ENCODE measurements at places on chromosomes 13 and 19. TPM values are rescaled to one million over a fixed set of nuclear protein-coding genes. Genes with fewer than 3 reads are reported as not detected.
A peak's percentile ranks its signal among the peaks of the same experiment; 100 is the strongest.

GRCh38 chr13:98299966-98300350 is 122.9 kb upstream of the RNF113B start:
- peaks cover 5% of the 10 kb centered on the region for H3K27me3 ChIP-seq
- DNase-seq = no peak
- H3K27ac ChIP-seq = no peak overlapping the region
- H3K4me1 ChIP-seq = no peaks in the 10 kb centered on the region
- H3K36me3 ChIP-seq = no peaks in the 10 kb centered on the region

GRCh38 chr13:113140677-113141600 is 17.5 kb upstream of the PROZ start:
- H3K4me3 ChIP-seq = no peak overlapping the region
- peaks cover 10% of the 10 kb centered on the region for H3K4me1 ChIP-seq
- no peak for DNase-seq
- peaks cover 5% of the 10 kb centered on the region for H3K36me3 ChIP-seq

DNA sequence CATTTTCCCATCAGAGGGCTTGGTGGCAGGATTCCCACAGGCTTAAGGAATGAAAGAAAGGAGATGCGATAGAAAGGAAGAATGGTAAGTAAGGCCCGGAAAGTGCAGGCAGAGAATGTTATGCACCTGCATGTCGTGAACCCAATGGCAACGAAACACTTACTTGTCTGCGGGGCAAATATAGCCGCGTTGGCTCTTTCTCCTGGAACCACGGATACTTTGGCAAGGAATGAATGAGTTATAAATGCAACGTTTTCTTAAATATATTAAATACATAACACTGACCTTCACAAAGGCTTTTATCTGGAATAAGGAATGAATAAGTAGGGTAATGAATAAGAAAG is 192.1 kb downstream of the KATNAL1 start:
- no peak for DNase-seq
- no peaks in the 10 kb centered on the region for H3K36me3 ChIP-seq
- H3K27ac ChIP-seq = peak overlapping the region; percentile 14
- peak overlapping the region; percentile 72 for H3K4me3 ChIP-seq
- peaks cover 46% of the 10 kb centered on the region for H3K4me1 ChIP-seq
- H3K27me3 ChIP-seq = peaks cover 6% of the 10 kb centered on the region

- peaks cover 20% of the 10 kb centered on the region for H3K4me1 ChIP-seq
- peaks cover 33% of the 10 kb centered on the region for H3K36me3 ChIP-seq
- peak overlapping the region; percentile 97 for H3K4me3 ChIP-seq
Measured at GRCh38 chr19:53396525-53396868, 1.5 kb downstream of the ZNF765 start.

DNA sequence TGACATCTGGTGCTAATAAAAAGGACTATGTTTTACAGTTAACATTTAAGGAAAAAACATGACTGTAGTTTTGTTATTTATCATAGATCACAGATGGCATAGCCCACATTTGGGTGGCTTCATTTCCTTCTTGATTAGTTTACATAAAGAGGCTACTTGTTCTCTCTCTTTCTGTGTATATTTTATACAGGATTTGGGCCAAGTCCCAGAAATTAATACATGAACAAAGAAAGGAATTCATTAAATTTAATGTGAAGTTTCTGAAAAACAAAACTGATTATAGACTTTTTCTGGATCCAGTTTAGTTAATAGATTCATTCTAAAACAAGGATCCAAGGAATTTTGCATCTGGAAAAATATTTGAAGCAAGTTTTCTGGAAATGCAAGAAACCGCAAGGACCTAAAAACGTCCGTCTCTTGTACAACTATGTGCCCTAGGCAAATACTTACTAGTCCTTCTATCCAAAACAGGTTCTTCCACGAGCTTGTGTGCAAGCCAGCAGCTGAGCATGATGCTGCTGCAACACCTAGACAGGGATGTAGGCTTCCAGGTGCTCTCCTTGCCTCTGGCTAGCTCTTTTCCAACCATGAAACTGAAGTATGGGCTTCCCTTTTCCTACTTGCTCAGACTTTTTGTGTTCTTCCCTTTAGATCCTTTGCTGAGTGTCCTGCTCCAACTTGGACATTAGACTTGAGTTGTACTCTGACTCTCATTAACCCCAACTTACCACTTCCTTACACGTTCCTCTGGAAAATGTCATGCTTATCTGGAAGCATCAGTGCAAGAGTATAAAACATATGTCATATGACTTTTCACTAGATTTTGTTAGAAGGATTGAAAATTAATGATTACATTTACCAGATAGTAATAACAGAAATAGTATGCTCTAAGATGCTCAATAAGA is 161.5 kb upstream of the STARD13 start:
- no peak overlapping the region for H3K27ac ChIP-seq
- H3K36me3 ChIP-seq = no peaks in the 10 kb centered on the region
- H3K4me1 ChIP-seq = no peaks in the 10 kb centered on the region

DNA sequence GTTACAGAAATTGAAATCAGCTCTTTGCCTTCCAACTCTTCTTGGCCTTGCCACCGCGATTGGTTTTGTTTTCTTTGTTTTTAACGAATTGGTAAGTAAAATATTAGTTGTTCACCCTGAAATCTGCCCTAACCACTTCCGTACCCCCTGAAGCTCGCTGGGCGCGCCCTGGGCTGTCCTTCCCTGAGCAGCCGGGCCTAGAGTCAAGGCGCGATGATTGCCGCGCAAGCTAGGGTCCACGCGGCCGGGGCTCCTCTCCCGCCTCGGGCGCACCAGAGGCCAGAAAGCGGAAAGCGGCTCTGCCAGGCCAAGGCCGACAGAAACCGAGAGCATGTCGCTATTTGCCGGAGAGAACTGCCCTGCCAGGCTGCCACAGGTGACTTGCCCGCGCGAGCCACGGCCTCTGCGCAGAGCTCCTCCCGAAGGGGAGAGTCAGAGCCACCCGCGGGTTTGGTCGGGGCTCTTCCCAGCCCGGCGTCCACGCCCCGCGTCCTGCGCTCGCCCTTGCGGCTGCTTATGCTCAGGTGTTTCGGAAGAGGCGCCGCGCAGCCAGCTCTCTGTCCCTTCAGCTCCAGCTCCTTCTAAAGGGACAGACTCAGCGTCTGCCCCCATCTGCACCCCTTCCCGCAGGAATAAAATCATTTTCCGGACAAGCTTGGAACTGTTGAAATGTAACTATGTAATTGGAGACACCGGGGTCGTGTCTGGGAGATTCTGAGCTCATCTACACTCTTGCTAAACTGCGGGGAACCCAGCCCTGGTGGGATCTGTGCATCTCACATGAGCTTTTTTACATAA is 6.6 kb upstream of the CDX2 start:
- no peak overlapping the region for H3K27ac ChIP-seq
- peaks cover 87% of the 10 kb centered on the region for H3K27me3 ChIP-seq
- no peaks in the 10 kb centered on the region for H3K36me3 ChIP-seq
- DNase-seq = no peak
- H3K4me1 ChIP-seq = peaks cover 30% of the 10 kb centered on the region

GRCh38 chr13:35912841-35913240 is 218.3 kb downstream of the DCLK1 start:
- no peak overlapping the region for H3K4me3 ChIP-seq
- no peaks in the 10 kb centered on the region for H3K36me3 ChIP-seq
- no peaks in the 10 kb centered on the region for H3K27me3 ChIP-seq

DNA sequence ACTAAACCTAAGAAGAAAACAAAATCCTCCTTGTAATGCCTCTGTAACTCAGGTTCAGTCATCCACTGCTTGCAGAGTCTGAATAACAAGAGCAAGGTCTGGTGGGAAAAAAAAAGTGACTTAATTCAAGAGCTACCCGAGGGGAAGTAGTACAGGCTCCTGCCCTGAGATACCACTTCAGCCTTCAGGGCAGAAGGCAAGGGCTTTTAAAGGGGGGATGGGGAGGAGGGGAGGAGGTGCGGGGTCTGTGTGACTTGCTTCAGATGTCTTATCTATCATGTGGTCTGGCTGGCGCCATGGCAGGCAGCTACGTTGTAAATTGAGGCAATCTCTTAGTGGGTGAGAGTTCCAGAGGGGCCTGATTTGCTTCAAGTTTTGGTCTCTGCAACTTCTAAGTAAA is 66.7 kb downstream of the LRRC63 start:
- H3K4me3 ChIP-seq = no peak overlapping the region
- H3K27ac ChIP-seq = no peak overlapping the region
- no peak for DNase-seq
- H3K4me1 ChIP-seq = peaks cover 5% of the 10 kb centered on the region
- H3K27me3 ChIP-seq = no peaks in the 10 kb centered on the region

DNA sequence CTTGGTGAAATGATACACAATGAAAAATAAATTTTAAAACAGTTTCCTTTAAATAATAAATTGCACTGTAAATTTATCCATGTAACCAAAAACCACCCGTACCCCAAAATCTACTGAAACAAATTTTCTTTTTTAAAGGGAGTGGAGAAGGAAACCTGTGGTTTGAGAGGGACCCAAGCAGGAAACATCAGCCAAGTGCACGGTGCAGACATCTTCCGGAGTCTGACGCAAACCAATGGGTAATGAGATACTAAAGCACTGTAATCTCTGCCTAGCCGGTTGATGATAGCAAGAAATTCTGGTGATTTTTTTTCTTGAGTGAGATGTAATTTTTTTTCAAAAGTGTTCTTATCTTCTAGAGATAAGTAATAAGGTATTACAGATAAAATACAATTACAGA is 115.4 kb downstream of the ABCC4 start:
- H3K27ac ChIP-seq = peak overlapping the region; percentile 93
- H3K27me3 ChIP-seq = no peaks in the 10 kb centered on the region
- H3K4me3 ChIP-seq = peak overlapping the region; percentile 65
- peaks cover 53% of the 10 kb centered on the region for H3K4me1 ChIP-seq

GRCh38 chr19:41816761-41817160 is 20.4 kb downstream of the CEACAM3 start:
- H3K4me1 ChIP-seq = peaks cover 6% of the 10 kb centered on the region
- DNase-seq = no peak
- H3K4me3 ChIP-seq = no peak overlapping the region
- H3K27me3 ChIP-seq = peaks cover 23% of the 10 kb centered on the region
- no peaks in the 10 kb centered on the region for H3K36me3 ChIP-seq

DNA sequence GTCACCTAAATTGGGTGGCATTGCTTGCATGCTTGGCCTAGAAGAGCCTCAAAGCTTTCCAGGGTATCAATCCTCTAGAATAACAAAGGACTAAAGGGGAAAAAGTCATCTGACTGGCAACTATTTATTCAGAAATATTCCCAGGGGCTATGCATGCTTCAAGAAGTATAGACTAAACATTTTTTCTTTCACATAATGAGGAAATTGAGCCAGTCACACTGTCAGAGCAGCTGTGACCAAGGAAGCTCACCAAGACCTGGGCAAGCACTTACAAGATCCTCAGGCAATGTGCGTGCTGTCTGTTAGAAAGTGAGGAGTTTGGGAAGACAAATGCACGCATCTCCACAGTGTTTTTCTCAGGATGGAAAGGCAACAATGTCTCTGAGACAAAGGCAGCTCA is 747.2 kb downstream of the DIAPH3 start:
- no peaks in the 10 kb centered on the region for H3K4me1 ChIP-seq
- no peaks in the 10 kb centered on the region for H3K27me3 ChIP-seq
- no peaks in the 10 kb centered on the region for H3K36me3 ChIP-seq
- no peak for DNase-seq
- H3K4me3 ChIP-seq = no peak overlapping the region

DNA sequence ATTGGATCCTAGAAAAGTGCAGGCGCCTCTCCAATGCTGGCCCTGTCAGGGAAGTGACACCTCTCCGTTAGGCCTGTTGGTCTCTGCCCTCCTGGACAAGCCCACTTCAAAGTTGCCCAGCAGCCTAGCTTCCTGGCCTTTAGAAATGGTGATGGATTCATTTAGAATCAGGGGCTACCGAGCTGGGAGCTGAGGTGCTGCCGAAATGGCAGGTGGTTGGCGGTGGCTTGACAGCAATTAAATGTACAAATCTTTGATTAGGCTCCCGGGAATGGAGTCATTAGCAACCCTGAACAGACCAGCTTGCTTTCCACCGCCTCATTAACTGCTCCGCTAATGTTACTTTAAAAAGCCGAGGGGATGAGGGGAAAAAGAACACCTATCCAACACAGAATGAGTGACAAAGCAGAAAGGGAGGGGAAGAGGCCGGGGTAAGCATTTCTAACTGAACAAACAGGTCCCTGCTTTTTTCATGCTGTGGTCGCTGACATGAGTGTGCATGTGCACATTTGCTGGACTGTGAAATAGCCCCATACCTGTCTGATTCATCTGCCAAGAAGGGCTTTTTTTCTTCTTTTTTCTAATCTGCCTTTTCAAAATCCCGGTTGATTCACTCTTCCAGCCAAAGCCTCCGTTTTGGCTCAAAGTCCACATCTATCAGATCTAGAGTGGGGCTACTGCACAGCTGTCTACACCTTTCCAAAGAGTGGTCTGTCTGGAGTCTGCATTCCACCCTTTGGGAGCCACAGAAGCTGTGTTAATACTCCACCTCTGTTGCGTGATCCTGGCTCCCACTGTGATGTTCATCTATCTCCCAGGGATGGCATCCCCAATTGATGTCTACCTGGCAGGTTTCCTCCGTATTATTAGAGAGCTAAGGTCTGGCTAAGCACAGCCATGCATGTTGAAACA is 431.9 kb downstream of the COG6 start:
- H3K27me3 ChIP-seq = no peaks in the 10 kb centered on the region
- no peak overlapping the region for H3K27ac ChIP-seq
- H3K4me1 ChIP-seq = peaks cover 5% of the 10 kb centered on the region
- DNase-seq = no peak
- no peak overlapping the region for H3K4me3 ChIP-seq
- H3K36me3 ChIP-seq = no peaks in the 10 kb centered on the region

- H3K27ac ChIP-seq = no peak overlapping the region
- no peak overlapping the region for H3K4me3 ChIP-seq
- no peaks in the 10 kb centered on the region for H3K36me3 ChIP-seq
- no peak for DNase-seq
Measured at GRCh38 chr13:77387607-77388200, 60.8 kb upstream of the MYCBP2 start.

GRCh38 chr19:2037651-2038255 is 13.3 kb downstream of the MKNK2 start:
- no peak for DNase-seq
- H3K36me3 ChIP-seq = no peaks in the 10 kb centered on the region
- H3K4me3 ChIP-seq = no peak overlapping the region
- H3K27ac ChIP-seq = no peak overlapping the region

GRCh38 chr13:77325371-77325980 is 1.4 kb downstream of the MYCBP2 start:
- H3K4me1 ChIP-seq = peaks cover 72% of the 10 kb centered on the region
- H3K36me3 ChIP-seq = peaks cover 6% of the 10 kb centered on the region

DNA sequence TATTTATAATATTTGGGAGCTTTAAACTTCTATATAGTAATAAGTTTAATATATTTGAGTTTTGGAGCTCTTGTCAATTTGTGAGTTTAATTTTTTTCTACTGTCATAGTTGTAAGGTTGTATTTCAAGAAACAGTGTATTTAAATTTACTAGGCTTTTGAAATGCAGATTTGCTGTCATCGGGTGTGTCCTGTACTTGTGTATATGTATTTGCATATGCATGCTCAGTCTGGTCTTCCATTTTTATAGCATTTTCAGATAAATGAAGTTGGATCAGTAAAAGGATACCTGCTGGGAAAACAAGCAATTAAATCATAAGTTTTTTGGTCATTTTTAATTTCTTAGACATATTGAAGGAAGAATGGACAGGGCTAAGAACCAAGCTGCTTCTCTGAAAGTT is 33.1 kb downstream of the SLAIN1 start:
- H3K27me3 ChIP-seq = no peaks in the 10 kb centered on the region
- H3K27ac ChIP-seq = no peak overlapping the region
- no peak overlapping the region for H3K4me3 ChIP-seq
- DNase-seq = no peak
- H3K36me3 ChIP-seq = peaks cover 4% of the 10 kb centered on the region

The FBXL3 gene
- total RNA-seq = 40.3 TPM

The DUS3L gene
- total RNA-seq = 55.8 TPM

The CD177 gene
- total RNA-seq = not detected

The NUDT19 gene
- total RNA-seq = 26.1 TPM

The KLK6 gene
- not detected for total RNA-seq

The HPN gene
- total RNA-seq = 0.30 TPM

The RNF17 gene
- total RNA-seq = 0.65 TPM

The ZNF560 gene
- 0.96 TPM for total RNA-seq

The CLC gene
- 1.7 TPM for total RNA-seq

The TNFRSF19 gene
- 0.07 TPM for total RNA-seq

The TEAD2 gene
- total RNA-seq = not detected

The TUBA3C gene
- not detected for total RNA-seq

The MUC16 gene
- 0.05 TPM for total RNA-seq

Measured in activated T-cell treated with anti-CD3 and anti-CD28 coated beads, Interleukin-2, amount 50 U/mL, for 72 hours (primary cell).